ENCODE measurements at places on chromosomes 12 and 14.

DNA sequence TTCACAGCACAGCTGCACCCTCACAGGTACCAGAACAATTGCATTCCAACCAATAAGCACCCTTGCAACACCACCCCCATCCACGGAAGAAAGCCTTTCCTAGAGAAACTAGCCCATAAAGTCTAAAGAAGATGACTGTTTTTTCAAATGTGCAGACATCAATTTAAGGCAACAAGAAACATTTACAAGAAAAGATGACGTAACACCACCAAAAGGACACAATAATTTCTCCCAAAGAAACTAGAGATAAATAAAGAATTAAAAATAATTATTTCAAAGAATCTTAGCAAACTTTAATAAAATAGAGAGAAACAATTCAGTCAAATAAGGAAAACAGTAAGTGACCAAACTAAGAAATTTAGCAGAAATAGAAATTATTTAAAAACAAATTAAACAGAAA lies 352.3 kb upstream of the ATXN7L3B start:
- no peak for DNase-seq

GRCh38 chr12:118183155-118183554 lies 47.2 kb downstream of the PEBP1 start:
- no peak for DNase-seq

GRCh38 chr12:633731-634130 lies 29.5 kb downstream of the NINJ2 start:
- DNase-seq: no peak

DNA sequence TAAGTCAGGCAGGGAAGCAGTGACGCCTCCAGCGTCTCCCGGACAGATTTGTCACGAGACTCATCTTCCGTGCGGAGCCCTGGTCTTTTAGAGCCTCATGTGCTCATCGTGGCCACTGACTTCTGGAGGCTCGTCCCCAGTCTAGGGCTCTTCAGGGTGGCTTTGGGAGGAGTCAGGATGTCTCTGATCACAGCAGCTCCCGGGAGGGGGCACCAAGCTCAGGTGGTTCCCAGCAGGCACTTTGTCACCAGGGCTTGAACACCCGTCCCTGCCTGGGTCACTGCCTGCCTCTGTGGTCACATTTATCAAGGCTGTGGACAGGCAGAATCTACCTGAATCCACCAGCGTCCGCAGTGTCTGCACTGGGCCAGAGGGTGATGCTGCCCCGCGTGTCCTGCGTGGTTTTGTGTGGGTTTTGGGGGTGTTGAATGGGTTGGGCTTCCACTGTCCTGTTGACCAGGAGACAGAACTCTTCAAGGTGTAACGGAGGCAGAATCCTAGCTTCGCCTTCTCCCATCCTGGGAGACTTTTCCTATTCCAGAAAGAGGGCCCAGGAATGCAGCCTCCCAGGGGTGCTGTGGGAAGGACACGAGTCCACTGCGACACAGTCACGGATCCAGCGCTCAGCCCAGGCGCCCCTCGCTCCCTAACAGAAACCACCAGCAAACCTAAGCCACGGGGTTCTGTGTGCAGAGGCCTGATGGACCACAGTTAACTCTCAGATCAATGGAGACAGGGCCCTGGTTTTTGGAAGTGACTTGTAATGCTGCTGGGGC lies 132.3 kb downstream of the ADGRD1 start:
- no peak for DNase-seq

GRCh38 chr12:3480764-3481163 lies 10.2 kb upstream of the PRMT8 start:
- no peak for DNase-seq

- no peak for DNase-seq
Measured at GRCh38 chr14:34049790-34050189, 98.9 kb upstream of the EGLN3 start.

DNA sequence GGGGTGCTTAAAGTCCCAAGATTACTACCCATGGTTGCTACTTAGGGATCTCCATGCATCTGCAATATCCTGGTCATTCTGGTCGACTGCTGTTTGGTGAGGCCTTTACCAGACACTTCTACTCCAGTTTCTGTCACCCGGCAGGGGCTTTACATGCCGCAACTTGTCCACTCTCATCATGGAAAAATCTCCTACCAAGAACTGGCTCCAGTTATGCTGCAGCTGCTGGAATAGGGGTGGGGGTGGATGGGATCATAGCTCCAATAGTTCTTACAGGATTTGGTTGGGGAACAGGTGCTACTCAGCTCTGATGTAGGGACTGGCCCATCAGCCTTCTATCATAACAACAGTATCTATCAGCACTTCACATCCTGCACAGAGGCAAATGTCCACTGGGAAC lies 51.6 kb downstream of the SPTB start:
- no peak for DNase-seq

Measured in fibroblast of the conjunctiva (primary cell).